ENCODE measurements at places on chromosomes 2 and 18.

DNA sequence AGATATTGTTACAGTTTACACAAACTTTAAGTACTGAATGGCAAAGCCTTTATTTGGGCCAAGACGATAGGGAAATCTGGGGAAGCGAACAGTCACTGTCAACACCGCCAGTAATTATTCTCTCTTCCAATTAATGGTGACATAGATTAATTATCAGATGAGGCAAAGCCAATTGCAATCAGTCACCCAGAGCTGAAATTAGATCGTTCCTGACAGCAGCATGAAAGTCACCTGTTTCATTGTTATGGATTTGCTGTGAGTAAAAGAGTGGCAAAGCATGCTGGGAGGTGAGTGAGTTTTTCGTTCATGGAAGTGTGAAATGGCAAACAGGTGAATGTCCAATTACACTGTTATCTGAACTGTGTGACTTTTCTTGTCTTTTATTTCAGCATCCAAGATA lies 164.8 kb upstream of the KLHL14 start:
- no peak for DNase-seq

DNA sequence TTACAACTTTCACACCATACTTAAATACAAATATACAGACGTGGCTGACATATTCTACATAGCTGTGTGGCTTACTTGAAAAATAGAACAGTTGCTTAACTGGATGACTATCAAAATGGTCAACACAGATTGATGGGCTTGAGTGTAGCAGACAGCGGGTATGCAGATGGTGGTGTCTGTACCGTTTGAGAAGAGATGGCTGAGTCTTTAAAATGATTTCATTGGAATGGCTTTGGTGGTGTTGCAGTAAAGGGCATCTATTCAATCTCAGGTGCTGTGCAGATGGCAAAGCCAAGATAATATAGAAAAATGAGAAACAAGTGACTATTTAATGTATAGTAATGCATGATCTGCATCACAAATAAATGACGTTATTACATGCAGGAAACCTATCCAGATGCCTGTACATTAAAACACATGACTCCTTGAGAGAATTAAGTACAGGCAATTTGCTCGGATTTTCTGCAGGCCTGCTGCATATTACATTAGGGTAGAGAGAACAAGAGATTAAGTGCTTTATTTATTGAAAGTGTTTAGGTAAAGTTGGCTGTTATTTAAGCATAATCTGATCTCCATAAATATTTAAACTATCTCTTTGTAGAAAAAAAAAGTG lies 68.5 kb downstream of the AGPS start:
- no peak for DNase-seq

- no peak for DNase-seq
Measured at GRCh38 chr2:30213326-30213725, 18.0 kb upstream of the LBH start.

- DNase-seq = no peak
Measured at GRCh38 chr2:175402571-175402970, 221.1 kb upstream of the ATP5MC3 start.

- no peak for DNase-seq
Measured at GRCh38 chr18:43420950-43421349, 143.7 kb upstream of the SYT4 start.

GRCh38 chr2:33123216-33123615 lies 176.5 kb downstream of the LTBP1 start:
- no peak for DNase-seq

DNA sequence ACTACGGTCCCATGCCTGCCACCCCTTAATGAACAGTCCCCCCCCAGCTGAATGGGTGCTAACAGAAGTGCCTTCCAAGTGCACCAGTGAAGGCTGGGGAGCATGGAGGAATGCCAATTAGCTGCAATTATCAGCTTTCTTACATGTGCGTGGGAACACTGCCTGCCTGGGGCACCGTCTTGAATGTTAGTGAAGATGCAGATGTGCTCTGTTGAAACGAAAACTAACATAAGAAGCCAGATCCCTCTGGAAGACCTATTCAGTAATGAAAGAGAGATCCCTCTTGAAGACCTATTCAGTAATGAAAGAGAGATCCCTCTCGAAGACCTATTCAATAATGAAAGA lies 154.5 kb downstream of the CLIP4 start:
- DNase-seq = no peak

DNA sequence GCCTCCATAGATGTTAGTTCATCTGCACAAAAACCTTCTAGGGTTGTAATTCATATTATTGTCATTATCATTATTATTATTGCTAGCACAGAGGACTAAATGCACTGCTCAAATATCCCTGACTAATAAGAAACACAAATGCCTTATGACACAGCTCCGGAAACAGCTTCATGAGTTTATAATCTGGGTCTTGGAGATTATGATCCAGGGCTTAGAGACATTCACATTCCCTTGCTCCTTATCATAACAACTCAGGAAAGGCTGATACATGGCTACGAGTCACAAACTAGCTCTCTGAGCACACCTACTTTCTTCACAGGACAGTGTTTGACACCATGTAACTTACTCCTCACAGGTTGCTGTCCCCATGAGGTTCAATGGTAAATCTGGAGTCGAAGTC lies 102.2 kb upstream of the TTC39C start:
- no peak for DNase-seq

- no peak for DNase-seq
Measured at GRCh38 chr18:63223837-63224236, 95.7 kb downstream of the BCL2 start.

DNA sequence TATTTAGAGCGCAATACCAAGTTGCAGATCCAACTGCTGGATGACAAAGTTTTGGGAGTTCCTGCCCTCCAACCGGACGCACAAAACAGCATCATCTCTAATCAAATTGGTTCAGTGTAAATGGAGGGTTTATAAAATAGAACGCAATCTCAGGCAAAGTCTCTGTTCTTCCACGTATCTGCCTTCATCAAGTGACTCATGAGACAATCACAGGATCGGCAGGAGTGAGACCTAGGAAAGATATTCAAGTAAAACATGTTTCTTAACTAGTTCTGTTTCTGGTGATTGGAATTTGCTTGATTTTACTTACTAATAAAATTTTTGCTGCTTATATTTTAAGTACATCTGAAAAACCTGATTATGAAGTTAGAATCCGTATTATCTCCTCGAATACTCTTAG lies 7.6 kb downstream of the FZD5 start:
- no peak for DNase-seq

DNA sequence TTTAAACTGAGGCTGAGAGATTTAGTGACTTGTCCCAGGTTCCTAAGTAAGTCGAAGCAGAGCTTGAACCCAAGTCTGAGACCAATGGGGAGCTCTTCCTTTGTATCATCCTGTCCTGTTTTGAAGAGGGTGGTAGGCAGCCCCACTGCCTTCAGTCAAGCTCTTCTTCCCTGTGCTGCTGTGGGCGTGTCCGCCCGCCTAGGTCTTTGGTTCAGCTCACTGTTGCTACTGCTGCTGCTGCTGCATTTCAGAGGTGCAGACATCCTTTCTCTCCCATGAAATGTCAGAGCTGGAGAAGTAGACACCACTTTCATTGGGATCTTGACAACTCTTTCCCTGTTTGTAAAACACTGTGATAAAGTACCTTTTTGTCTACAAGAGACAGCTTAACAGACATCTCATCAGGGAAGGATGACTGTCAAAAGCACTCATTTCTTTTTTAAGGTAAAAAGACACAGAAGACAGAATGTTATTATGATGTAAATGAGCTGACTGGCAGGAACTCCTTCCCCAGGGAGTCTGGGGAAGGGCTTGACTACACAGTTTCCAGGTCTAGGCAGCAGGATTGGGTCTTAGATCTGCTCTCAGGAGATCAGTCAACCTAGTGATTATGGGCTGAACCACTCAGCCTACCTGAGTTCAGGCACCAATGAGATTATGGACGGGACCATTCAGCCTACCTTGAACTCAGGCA lies 91.7 kb upstream of the TRIB2 start:
- no peak for DNase-seq

GRCh38 chr2:66318009-66318561 lies 116.8 kb upstream of the MEIS1 start:
- DNase-seq = no peak

GRCh38 chr2:85834466-85834865 lies 54.3 kb downstream of the ST3GAL5 start:
- no peak for DNase-seq

DNA sequence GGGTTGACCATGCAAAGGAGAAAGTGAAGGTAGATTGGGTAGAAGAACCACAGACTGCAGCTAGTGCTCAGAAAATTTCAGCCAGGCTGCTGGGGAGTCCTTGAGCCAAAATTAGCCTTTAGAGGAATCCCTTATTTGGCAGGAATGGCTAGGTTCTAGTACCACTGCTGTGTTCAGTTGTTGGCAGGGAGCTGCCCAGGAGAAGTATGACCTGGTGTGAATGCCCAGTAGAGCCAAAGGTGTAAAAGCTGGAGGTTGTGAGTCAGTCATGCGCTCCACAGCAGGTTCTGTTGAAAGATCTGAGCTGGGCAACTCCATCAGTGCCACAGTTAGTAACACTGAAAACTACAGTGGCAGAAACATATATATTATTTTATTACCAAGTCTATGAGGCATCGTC lies 36.4 kb upstream of the TBR1 start:
- no peak for DNase-seq

DNA sequence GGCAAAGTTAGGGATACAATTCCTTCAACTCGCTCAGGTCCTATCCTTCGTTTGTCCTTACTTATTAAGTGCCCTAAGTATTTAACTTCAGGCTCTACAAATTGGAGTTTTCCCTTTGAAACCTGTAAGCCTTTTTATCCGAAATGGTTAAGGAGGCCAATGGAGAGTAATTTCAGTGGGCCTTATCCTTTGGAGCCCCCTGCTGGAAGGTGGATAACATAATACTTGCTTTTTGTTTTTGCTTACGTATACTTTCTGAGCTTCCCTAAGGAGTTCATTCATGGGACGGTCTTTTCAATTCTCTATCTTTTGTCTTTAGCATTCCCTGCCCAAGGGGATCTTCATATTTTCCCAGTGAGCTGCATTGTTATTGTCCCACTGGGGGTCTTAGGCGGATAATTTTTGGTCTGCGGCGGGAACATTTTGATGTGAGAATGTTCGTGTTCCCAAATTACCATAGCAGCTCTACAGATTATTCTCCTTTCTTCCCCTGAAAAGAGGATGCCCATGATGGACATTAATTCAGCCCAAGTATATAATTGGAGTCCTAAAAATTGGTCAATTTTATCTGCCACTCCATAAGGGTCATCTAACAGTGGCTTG lies 34.4 kb upstream of the TRAPPC8 start:
- no peak for DNase-seq

GRCh38 chr2:36618381-36618780 lies 20.4 kb upstream of the FEZ2 start:
- DNase-seq = no peak

DNA sequence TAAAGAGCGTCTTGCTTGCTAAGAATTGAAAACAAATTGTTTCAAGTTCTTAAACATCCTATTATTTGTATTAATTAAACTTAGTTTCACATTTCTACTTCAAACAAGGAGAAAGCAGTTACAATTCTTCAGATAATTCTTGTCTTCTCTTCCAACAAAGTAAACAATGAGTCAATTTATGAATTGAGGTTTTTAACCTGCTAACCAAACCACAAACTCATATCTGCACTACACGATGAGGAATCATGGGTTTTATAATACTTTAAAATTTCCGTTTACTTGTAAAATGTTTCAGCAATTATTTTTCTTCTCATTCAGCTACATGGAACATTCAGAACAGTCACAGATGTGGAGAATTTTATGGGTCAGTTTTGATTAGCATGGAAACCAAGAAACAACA lies 114.2 kb downstream of the SPIRE1 start:
- DNase-seq = no peak

GRCh38 chr2:48195169-48195568 lies 288.9 kb upstream of the FBXO11 start:
- no peak for DNase-seq

DNA sequence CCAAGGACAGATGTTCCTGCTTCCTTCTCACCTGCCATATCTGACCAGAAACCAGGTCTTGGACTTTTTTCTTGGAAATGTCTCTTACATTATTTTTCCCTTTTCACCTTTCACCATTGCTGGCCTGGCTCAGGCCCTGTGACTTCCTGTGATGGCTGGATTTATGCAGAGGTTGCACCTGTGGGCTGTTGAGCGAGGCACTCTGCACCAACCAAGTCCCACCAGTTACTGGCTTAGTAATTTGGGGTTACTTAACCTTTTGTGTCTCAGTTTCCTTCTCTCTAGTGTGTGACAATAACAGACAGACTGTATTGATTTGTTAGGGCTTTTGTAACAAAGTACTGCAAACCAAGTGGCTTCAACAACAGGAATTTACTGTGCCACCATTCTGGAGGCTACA lies 110.0 kb downstream of the INSIG2 start:
- DNase-seq = no peak

DNA sequence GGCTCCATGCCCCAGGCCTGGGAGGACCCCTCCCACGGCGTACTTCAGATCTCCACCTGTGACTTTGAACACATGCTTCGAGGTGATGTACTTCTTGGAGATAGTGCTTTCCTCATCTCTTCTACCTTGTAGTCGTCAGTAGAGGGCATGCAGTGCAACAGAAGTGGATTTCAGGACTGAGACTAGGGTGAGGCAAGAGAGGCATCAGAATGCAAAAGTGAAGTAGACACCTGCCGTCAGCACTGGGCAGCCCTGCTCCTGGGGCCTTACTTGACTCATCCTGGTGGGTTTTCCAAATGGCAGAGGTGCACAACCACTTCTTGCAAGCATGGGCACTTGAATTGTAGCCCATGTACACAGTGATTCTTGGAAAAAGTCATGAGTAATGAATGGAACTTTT lies 258.8 kb downstream of the NEDD4L start:
- DNase-seq = no peak

DNA sequence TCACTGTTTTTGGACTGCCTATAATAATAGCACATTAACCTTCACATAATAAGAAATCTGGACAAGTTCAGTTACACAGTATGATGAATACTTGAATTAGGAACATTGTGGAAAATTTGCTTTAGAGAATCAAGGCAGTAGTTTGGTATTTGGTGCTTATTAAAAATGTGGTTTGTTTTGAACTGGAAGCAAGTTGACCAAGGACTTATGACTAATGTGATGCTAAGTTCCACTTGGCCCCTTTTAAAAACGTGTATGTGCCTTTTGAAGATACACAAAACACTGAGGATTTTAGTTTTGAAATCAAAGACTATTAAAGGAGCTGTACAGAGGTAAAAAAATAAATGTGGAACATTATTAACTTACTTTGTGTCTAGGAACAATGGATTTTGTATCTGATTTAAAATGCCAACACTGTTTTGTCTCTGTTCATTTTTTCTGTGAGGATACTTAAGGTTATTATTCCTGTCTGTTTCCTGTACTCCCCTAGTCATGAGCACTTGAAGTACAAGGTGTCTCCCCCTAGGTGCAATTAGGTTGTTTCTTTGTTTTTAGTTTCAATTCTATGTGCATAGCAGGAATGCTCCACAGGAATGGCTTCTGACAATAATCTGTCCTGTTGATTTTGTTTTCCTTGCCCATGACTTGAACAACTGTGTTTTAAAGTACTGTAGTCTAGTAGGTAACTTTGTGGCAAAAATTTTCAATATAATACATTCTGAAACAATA lies 49.6 kb upstream of the PTH2R start:
- no peak for DNase-seq

- no peak for DNase-seq
Measured at GRCh38 chr2:203361922-203362321, 33.7 kb downstream of the ABI2 start.

All from activated T-helper 1 cell treated with anti-CD3 and anti-CD28 coated beads, Interleukin-2, amount 50 U/mL, for 16 hours (primary cell).